ENCODE measurements at places on chromosomes 7 and 10. TPM values are rescaled to one million over a fixed set of nuclear protein-coding genes. Genes with fewer than 3 reads are reported as not detected.

DNA sequence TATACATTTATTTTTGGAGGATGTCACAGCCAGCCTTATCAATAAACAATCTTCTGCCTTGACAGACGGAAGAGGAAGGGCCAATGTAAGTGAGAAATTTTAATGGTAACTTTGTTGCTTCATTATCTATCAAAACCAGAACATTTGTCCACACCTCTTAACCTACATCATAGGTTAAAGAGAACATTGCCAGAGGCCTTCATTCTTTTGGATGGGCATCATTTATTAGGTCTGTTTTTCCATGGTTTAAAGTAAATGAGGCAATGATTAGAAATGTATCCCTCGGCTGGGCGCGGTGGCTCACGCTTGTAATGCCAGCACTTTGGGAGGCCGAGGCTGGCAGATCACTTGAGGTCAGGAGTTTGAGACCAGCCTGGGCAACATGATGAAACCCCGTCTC lies 29.5 kb upstream of the PAPSS2 start:
- no peak overlapping the region for H3K4me3 ChIP-seq
- H3K36me3 ChIP-seq: no peaks in the 10 kb centered on the region
- no peak overlapping the region for H3K27ac ChIP-seq
- H3K27me3 ChIP-seq: no peaks in the 10 kb centered on the region
- no peak for DNase-seq

- H3K4me3 ChIP-seq: no peak overlapping the region
- no peak for DNase-seq
- H3K27me3 ChIP-seq: no peaks in the 10 kb centered on the region
- H3K36me3 ChIP-seq: no peaks in the 10 kb centered on the region
- H3K4me1 ChIP-seq: no peaks in the 10 kb centered on the region
These were observed 280.6 kb upstream of the ETV1 start for GRCh38 chr7:14270099-14270498.

DNA sequence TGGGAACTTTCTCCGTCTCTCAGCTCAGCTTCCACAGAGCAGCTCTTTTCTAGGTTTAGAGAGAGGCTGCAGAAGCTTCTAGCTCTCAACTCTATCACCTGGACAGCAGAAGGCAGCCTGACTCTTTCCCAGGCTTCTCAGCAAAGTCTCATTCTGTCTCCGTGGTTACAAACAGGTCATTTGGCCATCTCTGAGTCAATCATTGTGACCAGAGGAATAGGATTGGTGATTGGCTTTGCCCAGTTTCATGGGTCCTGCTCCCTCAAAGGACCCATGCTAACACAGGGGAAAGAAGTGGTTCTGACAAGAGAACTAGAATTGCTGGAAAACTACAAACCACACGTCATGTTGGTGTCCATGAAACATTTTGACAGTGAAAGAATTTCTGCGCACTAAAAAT lies 43.6 kb downstream of the PRR15 start:
- no peaks in the 10 kb centered on the region for H3K4me1 ChIP-seq
- H3K4me3 ChIP-seq: no peak overlapping the region
- H3K27ac ChIP-seq: no peak overlapping the region
- H3K36me3 ChIP-seq: no peaks in the 10 kb centered on the region
- no peaks in the 10 kb centered on the region for H3K27me3 ChIP-seq

GRCh38 chr7:112080978-112081377 lies 125.2 kb downstream of the DOCK4 start:
- no peaks in the 10 kb centered on the region for H3K27me3 ChIP-seq
- no peak overlapping the region for H3K27ac ChIP-seq
- no peaks in the 10 kb centered on the region for H3K4me1 ChIP-seq
- H3K36me3 ChIP-seq: no peaks in the 10 kb centered on the region

NUTM2A gene
- total RNA-seq: 0.48 TPM

DNAJC1 gene
- 31.8 TPM for total RNA-seq

LIPM gene
- total RNA-seq: not detected

FAM53B gene
- 29.2 TPM for total RNA-seq

Measured in CD8-positive, alpha-beta memory T cell (primary cell).